ENCODE measurements at places on chromosomes 11 and 22. TPM values are rescaled to one million over a fixed set of nuclear protein-coding genes. Genes with fewer than 3 reads are reported as not detected.
A peak's percentile ranks its signal among the peaks of the same experiment; 100 is the strongest.

GRCh38 chr22:31160328-31160978, 471 bp downstream of the RNF185 start:
- DNase-seq: no peak

DNA sequence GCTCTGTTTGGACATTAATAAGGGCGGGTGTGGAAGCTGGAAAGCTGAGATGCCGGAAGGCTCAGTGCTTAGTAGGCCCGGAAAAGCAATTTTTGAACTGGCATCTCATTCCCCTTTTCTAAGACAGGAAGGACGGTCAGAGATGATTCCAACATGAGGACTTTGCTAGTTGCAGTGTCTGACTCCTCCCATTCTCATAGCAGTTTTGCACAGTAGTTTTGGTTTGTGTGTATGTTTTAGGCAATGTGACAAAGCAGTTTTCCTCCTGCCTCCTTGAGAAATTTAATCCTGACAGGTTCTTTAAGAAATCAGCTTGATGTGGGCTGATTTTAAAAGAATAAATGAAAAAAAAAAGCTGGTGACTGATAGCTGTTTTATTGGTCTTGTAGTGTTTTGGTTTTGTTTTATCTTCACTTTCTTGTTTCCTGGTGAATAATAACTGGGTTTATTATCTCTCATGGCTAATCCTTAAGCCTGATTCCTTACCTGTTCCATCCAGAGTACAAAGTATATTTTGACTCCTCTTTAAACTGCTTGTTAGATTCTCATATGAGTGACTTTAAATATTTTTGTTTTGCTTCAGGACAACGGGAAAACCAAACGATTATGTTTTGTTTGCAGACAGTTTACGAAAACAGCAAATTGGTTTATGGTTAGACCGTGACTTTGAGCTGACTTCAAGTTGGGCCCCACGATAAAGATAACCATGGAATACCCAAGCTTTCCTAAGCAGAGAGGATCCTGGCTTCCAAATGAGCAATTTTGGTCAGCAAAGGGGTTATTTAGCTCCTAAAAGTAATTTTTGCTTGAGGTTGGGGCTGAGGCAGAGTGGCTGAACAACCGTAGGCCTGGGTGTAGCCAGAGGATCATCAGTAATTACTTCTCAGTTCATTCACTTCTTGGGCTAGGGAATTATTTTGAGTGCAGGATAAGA, 3.4 kb downstream of the PTPRJ start:
- peak; percentile 76 for DNase-seq

- no peak for DNase-seq
Observed at GRCh38 chr22:45399712-45400445, 13.5 kb downstream of the SMC1B start.

- no peak for DNase-seq
Observed at GRCh38 chr22:42412744-42413333, 19.4 kb downstream of the NFAM1 start.

- no peak for DNase-seq
Observed at GRCh38 chr11:36409152-36409816, 100.8 kb downstream of the TRAF6 start.

DNA sequence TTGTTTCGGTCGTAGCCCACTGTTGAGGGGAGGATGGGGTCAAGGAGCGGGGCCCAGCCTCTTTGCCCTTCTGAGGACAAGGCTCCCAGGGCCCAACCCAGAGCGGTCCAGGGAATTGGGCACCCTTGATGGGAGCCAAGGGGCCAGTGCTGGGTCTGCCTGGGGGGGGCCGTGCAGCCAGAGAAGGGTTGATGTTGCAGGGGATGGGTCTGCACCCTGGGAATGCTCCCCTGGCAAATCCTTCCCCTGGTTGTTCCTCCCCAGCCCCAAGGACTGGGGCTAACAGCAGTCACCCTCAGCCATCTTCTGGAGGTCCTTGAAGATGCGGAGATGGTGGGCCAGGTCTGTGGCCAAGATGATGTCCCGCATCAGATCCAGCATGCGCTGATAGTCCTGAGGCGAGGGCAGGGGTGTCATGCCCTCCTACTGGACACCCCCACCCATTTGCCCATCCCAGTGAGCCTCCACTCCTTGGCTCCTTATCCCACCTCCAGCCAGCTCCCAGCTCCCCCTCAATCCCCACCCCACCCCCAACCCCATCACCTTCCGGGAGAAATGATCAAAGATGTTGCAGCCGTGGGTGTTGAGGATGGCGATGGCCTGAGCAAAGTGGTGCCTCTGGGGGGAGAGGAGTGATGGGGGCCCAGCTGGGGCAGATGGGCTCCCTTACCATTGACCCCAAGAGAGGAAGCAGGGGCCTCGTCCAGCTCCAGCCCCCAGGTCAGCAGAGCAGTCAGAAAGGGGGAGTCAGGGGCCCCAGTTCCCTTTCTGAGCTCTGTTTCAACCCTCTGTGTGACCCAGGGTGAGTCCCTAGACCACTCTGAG, 95.0 kb downstream of the PDE2A start:
- DNase-seq: no peak

- DNase-seq: no peak
Observed at GRCh38 chr11:118635642-118636041, 28.2 kb downstream of the PHLDB1 start.

DNA sequence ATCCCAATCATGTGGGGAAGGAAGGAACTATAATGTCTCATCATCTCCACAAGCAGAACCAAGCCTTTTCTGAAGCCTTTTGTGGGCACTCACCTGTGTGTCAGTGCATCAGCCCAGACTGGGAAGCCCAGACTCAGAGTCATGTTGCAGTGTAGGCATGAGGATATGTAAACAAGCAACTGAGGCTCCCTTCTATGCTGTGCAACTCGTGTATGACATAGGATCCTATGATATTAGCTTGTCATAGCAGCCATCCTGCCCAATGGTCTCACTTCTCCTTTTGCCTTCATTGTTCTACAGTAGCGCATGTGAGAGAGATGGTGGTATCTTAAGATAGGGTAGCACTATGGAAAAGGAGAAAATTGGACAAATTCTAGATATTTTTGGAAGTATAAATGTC, 103.4 kb upstream of the OLFML1 start:
- DNase-seq: no peak

DNA sequence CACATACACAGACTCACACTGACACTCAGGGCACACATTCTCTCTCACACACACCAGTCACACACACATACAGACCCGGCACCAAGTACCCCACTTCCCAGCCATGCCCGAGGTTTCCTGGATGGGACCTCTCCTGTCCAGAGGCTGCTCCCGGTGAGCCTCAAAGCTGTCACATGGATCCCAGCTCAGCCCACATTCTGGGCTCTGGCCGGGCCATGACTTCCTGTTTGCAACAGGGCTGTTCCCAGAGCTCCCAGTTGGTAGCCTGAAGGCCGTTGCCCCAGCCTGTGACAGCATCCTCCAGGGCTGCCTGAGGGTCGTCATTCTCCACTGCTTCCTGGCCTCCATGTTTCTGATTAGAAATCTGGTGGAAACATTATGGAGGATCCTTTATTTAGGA, 14.6 kb upstream of the CYP2D6 start:
- DNase-seq: no peak

The SMC1B gene
- total RNA-seq: 0.59 TPM

The PRODH gene
- not detected for total RNA-seq

DNA sequence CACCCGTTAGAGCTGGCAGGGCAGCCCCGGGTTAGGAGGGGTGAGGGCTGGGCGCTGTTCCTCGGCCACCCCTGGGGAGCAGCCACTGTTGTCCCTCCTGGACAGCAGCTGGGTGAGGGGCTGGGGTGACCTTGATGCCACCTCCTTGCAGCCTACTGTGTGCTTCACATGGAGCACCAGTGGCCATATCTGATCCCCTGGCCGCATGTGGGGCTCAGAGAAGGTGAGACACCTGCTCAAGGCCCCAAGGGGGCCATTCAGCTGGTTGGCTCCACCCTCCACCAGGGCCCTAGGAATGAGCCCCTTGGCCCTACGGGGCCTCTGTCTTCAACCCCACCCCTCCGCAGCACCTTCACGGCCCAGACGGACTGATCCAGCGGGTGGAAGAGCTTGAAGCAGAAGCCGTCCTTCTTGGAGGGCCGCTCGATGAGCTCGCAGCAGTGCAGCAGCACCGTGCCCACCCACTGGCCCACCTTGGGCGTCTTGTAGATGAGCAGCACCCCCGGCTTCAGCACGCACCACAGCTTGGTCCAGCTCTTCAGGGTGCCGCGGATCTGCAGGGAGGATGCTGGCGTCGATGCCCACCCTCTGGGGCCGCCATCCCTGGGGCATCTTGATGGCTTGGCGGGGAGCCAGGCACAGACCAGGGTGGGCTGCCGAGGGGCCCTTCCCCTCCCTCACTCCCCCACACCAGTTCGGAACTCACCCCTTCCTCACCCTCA, 44.9 kb downstream of the OSBPL5 start:
- no peak for DNase-seq

The SEC14L6 gene
- total RNA-seq: not detected

- DNase-seq: no peak
Observed at GRCh38 chr22:50722048-50722701, 15.8 kb upstream of the ACR start.

GRCh38 chr11:73152861-73153483, 10.9 kb upstream of the FCHSD2 start:
- no peak for DNase-seq

The PCNX3 gene
- 9.1 TPM for total RNA-seq

GRCh38 chr11:2369896-2370295, 7.2 kb upstream of the CD81 start:
- no peak for DNase-seq

GRCh38 chr22:30045494-30045887, 34.8 kb upstream of the HORMAD2 start:
- DNase-seq: no peak

DNA sequence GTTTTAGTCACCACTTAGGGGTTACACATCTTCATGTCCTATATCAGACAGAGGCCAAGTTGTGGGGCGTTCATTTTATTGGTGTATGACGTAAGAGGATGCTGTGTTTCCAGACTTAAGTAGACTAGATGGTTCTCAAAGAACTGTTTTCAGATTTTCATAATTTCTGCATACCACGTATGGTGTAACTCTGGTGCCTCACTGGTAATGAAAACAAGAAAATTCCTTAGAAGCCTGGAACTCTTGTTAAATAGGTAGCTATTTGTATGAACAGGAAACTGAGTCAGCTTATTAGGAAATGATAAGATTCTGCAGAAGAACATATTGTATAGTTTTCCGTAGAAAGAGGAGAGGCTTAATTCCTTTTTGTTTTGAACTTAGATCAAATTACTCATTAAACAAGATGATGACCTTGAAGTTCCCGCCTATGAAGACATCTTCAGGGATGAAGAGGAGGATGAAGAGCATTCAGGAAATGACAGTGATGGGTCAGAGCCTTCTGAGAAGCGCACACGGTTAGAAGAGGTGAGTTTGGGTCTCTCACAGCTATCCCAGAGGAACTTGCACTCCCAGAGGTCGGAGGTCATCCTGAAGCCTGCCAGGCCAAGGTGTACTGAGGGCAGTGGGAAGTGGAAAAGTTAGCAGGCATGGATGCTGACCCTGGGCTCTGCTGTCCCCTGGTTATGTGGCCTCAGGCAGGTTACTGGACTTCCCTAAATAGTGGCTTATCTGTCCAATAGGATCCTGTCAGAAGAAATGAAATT, 3.9 kb downstream of the CDC45 start:
- no peak for DNase-seq

The ZC3H12C gene
- 8.5 TPM for total RNA-seq

GRCh38 chr11:84384731-84385130, 1098.6 kb upstream of the CCDC90B start:
- DNase-seq: peak; percentile 5

The LSP1 gene
- total RNA-seq: 2.4 TPM

The P2RX3 gene
- not detected for total RNA-seq

DNA sequence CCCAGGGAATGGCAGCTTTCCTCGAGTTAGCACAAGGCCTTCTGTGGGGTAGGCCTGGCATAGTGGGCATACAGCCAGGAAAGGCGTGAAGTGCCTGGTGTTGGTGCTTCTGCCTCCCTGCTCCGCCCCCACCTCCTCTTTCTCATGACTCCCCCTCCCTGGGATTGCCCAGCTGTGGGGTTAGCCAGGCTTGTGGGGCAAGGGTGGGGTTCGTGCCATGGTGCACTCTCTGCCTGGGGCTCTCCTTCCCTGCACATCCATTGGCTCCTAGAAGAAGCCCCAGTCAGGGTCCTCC, 236.8 kb upstream of the NCAM1 start:
- DNase-seq: no peak

The DRD2 gene
- 8.2 TPM for total RNA-seq

GRCh38 chr11:117972629-117973502, 13.3 kb upstream of the IL10RA start:
- DNase-seq: no peak

DNA sequence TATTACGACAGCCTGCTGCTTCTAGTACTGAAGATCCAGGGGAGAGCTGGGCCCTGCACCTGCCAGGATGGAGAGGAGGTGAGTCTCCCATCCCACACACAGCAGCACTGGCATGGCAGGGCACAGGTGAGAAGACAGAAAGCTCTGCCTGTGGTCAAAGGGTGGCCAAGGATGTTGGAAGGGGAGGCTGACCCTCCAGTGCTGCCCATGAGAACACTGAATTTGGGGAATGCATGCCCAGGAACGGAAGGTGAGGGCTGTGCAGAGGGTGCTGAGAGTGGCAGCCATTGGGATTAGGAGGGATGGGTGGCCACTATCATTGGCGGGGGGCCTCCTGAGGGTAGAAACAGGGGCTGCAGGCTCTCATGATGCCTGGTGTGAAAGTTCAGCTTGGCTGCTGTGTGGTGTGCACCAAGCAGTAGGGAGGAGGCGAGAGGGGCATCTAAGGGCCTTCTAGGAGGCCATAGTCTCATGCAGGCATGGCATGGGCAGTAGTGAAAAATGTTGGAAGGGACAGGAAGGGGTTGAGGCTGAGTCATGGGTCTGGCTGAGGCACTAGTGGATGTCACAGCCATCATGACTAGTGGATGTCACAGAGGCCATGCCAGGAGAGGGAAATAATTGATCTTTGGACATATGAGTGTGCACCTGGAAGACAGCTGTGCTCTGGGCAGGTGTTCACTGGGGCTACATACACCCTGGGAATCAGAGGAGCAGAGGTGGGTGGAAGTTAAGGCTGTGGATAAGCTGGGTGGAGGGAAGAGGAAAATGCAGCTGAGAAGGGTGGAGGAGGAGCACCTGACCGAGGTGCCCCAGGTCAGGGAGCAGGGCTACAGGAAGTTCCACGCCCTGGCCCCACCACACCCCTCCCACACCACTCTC, 2.5 kb upstream of the LRRC74B start:
- peak; percentile 55 for DNase-seq

GRCh38 chr11:126901783-126902182, 98.8 kb downstream of the KIRREL3 start:
- DNase-seq: no peak

The TXNRD2 gene
- 24.9 TPM for total RNA-seq

GRCh38 chr11:117876059-117876340, 458 bp downstream of the FXYD6 start:
- no peak for DNase-seq

The ANO9 gene
- total RNA-seq: not detected

The CST6 gene
- total RNA-seq: 1.5 TPM

DNA sequence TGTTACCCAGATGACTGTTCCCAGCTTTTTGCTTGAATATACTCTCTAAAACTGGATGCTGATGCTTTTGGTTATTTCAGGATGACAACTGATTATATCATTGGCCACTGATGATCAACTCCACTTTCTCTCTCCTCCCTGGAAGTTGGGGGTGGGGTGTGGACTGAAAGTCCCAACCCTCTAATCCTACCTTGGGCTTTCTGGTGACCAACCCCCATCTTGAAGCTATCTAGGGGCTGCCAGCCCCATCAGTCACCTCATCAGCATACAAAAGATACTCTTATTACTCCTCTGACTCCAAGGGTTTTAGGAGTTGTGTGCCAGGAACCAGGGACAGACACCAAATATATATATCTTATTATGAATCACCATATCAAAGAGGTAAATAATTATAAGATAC, 69.3 kb downstream of the SLC25A17 start:
- DNase-seq: no peak

The OPCML gene
- total RNA-seq: not detected

The CHRNA10 gene
- 0.20 TPM for total RNA-seq

Data from RPMI7951 (cell line).